ENCODE measurements at places on chromosomes 11 and 22. TPM values are rescaled to one million over a fixed set of nuclear protein-coding genes. Genes with fewer than 3 reads are reported as not detected.

SHANK2 gene
- total RNA-seq, result not detected

YAP1 gene
- not detected for total RNA-seq

MS4A15 gene
- not detected for total RNA-seq

FGF19 gene
- total RNA-seq, result not detected

GLB1L3 gene
- 4.0 TPM for total RNA-seq

QSER1 gene
- total RNA-seq, result 7.9 TPM

PELI3 gene
- 5.8 TPM for total RNA-seq

INS gene
- total RNA-seq, result not detected

- no peak for DNase-seq
These were observed at the start of gene DRD4 for GRCh38 chr11:636511-637332. TSS of gene DRD4 (plus strand) at chr11:637269. CDS start at chr11:637305, 36 bp downstream.

GRCh38 chr22:49736538-49736937, 91.1 kb downstream of the BRD1 start:
- DNase-seq, result no peak

DNA sequence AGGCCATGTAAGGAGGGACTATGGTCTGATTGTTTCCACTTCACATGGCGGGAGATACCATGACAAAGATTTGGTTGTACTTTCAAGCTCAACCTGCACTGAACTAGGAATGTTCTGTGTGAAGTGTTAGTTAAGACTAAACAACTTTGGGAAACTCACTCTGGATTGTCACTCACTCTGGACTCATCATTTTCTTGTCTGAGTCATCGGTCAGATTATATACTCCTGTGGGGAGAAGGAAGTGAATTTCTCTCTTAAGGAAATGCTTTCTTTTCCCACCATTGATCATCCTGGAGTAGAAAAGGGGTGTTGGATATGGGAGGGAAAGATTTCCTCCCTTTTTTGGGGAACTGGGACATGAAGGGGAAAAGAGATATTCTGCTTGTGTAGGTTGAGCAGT, 26.9 kb upstream of the CAT start:
- DNase-seq, result no peak

GRCh38 chr11:28439403-28439802, 331.2 kb downstream of the METTL15 start:
- DNase-seq, result no peak

GRCh38 chr11:60377401-60378136, 763 bp upstream of the MS4A7 start:
- DNase-seq, result no peak

GRCh38 chr11:31922450-31922849, 111.3 kb upstream of the PAX6 start:
- DNase-seq, result no peak

DNA sequence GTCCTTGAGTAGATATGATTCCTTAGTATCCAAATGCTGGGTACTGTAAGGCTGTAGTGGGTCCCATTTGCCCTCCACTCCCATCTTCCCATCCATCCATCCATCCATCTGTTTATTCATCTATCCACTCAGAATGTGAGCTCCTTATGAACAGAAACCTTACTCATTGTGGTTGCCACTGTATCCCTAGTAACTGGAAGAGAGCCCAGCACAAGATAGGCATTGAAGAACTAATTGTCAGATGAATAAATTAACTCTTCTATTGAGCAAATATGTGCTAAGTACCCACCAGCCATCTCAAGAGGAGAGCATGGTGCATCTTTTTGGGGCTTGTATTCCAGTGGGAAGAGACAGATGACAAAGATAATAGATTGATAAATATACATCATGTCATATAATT, 86.4 kb upstream of the SEZ6L start:
- DNase-seq, result no peak

DNA sequence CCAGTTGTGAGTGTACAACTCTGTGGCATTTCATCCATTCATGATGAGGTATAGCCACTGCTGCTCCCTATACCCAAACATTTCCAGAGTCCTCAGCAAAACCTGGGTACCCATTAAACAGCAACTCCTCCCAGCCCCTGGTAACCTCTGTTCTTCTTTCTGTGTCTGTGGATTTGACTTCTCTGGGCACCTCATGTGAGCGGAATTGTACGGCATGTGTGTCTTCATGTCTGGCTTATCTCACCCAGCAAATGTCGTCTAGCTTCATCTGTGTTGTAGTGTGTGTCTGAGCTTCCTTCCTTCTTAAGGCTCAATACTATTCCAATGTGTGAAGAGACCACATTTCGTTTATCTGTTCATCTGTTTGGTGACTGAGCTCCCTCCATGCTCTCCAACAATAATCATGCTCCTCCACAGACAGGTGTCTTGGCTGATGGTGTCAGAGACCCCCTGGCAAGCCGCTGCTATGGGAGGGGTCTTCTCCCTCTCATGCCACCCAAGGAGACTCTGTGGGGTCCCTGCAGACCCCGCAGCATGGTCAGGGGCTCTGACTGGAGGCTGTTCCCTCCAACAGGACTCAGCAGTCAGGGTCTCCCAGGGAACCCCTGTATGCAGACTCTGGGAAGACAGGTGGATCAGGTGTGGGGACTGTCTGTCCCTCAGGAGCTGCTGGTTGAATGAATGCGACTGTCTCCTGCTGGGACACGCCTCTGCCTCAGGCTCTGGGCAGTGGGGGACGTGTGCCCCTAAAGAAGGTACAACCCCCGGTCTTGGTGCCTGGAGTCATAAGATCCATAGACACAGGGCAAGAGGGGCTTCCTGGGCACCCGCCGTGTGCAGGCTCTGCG, 52.7 kb downstream of the SMIM38 start:
- DNase-seq, result no peak

- DNase-seq, result no peak
These were observed 55.9 kb upstream of the DRD2 start for GRCh38 chr11:113531083-113531482.

GRCh38 chr11:44596525-44597276, 31.2 kb downstream of the CD82 start:
- peak; percentile 77 for DNase-seq

DNA sequence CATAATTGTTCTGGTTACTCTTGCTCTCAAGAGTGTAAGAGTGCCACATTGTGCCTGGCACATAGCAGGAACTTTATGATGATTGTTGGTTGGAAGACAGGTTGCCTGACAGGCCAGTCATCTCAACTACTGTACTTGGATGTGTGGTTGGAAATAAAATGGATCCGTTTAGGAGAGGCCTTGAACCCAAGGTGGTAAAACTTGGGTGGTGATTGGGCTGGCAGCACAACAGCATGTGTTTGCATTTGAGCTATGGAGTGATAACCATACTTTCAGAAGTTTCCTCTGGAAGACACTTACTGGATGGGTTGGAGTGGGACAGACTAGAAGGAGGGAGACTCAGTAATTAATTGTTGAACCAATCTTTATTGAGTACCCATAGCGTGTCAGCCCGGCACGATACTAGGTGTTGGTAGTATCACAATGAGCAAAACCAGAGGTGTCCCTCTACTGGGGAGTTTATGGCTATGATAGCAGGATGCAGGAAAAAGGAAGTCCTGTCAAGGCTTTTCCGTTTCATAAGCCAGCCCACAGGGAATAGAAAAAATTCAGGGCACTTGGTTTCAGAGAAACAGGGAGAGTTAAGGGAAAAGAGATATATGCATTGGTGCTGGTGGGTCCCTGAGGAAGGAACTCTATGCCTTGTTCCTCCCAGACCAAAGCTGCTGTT, 3.1 kb upstream of the TMEM109 start:
- DNase-seq, result no peak

GRCh38 chr22:19807161-19807913, 46.8 kb downstream of the TBX1 start:
- DNase-seq, result no peak

- DNase-seq, result peak; percentile 91
These were observed at the start of gene ZNRF3 for GRCh38 chr22:28882878-28883656. TSS of gene ZNRF3 (plus strand) at chr22:28883572. CDS start at chr22:28883767, 195 bp downstream.

DNA sequence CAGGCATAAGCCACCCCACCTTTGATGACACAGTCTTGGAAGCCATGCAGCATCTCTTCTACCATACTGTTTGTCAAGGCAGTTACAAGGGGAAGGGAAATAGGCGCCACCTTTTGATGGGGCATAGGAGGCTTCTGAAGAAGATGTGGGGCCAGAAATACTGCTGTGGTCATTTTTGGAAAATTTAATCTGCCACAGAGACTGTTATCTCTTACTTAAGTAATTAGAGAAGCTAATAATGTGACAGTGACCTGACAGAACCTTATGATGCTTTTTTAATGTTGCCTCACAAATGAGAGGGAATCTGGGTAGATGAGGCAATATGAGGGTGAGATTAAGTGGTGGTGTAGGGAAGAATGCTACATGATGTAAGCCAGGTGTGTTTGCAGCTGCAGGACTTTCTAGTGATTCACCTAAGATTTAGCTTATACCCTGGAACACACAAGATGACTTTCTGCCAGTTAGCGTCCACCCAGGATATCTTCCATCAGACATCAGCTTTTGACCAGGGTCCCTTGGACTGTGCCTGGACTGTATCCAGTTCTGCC, 34.3 kb upstream of the ADORA2A start:
- DNase-seq, result no peak

DNA sequence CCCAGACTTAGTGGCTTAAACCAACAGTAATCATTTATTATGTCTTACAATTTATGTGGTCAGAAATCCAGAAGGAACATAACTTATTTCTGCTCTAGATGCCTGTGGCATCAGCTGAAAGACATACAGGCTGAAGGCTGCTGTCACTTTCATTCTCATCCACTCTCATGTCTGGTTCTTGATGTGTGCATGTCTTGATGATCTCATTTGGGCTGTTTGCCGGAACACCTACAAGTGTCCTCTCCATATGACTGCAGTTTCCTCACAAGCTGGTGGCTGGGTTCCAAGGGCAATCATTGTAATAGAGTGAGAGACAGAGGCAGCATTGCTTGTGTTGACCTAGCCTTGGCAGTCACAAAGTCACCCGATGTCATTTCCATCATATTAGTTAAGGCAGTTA, 1375.9 kb upstream of the RAG2 start:
- DNase-seq, result no peak

DNA sequence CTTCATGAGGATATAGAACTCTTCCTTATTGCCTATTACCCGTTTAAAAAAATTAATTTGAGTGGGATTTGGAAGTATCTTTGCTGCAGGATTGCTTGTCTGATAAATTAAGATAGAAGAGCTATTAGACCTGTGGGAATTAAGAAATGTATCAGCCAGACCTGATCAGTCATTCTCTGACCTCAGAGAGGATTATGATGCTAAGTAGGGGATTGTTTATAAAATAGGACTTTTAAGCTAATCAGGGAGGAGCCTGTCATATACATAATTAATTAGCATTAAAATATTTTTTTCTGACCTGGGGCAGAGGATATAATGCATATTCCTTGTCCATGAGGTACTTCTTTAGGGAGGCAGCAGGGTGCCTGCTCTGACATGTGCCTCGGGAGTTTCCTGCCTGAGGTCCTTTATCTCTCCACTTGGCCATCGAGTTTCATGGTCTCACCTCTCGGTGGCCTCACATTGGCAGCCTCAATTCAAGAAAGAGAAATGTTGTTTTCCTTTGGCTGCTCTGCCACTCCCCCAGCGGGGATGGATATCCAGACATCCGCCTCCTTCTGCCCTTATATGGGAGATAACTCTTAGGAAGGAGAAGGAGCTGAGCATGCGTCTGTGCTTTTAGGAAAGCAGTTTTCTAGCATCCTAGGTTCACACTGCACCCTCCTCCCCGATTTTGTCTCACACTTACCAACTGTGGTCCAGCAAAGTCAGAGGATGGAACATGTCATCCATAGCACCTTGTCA, 41.1 kb downstream of the DIXDC1 start:
- DNase-seq, result no peak

- no peak for DNase-seq
These were observed 20.5 kb upstream of the CCDC134 start for GRCh38 chr22:41779929-41780505.

DNA sequence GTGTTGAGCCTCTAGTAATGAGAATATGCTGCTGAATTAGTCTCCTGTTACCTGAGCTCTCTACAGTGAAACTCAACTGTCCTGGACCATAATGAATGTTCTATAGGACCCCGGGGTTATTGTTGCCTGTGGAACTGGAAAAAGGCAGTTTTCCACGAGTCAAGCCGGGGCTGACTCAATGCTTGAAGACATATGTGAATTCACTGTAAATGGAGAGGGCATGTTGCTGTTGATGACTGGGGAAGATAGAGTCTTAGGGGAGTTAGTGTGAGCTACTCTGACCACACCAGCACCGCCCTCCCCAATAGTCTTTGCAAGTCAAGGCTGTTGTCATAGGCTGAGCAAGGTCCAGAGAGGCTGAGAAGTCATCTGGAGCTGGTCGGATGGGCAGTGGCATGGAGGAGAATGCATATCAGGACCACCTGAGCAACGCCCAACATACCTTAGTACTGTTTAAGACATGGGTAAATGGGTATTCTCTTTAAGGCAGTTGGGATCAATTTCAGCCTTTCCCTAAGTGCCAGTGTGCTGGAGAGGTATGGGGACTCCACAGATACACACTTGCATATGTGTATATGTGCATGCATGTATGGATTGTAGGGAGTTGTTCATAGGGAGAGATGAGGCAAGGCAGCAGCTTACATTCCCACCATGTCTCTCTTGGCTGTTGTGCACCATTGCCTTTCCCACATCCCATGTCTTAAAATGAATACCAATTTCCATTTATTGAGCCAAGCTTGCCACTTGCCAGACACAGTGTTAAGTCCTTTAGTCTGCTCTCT, 230.1 kb upstream of the NAV2 start:
- no peak for DNase-seq

DNA sequence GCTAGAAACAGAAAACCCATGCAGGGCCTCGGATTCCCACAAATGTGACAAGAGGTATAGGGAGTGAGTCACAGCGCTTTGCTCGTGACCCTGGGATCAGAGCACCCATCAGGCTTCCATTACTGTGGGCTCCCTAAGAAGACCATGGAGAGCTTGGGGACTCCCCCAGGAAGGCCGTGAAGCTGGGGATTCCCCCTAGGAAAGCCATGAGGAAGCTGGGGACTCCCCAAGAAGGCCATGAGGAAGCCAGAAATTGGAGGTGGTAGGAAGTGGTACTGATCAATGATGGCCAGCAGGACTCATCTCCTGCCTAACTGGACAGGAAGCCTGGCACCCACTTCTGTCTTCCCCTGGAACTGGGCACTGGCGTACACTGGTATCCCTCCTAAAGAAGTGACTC, 10.1 kb upstream of the DCPS start:
- no peak for DNase-seq

DNA sequence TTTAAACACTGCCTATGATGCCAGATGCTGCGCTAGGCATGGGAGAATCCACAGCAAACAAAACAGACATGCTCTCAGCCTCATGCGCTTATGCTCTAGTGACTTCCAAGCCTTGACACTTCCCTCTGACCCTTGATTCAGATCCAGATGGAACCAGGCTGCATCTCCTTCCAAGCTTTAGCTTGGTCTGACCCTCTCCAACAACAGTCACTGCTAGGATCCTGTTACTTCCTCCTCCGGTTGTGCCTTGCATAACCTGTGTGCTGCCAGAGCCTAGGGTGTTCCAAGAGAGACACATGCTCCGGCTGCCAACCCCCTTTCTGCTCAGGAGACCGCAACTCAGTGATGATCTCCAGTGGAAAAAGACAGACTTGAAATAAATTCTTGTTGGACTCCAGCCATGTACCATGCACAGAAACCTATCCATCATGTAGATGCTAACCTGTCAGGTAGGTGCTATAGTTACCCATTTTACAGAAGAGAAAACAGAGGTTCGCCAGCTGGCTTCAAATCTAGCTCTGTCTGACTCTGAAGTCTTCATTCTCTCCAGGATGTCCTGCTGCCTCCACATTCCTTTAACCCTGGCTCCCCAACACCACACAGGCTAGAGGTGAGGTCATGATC, 136.3 kb upstream of the TEAD1 start:
- no peak for DNase-seq
